HuH-7.5 (cell line): ENCODE measurements at places on chromosomes 11 and 22.

GRCh38 chr11:110827276-110827675 lies 115.0 kb upstream of the ARHGAP20 start:
- no peak for DNase-seq

DNA sequence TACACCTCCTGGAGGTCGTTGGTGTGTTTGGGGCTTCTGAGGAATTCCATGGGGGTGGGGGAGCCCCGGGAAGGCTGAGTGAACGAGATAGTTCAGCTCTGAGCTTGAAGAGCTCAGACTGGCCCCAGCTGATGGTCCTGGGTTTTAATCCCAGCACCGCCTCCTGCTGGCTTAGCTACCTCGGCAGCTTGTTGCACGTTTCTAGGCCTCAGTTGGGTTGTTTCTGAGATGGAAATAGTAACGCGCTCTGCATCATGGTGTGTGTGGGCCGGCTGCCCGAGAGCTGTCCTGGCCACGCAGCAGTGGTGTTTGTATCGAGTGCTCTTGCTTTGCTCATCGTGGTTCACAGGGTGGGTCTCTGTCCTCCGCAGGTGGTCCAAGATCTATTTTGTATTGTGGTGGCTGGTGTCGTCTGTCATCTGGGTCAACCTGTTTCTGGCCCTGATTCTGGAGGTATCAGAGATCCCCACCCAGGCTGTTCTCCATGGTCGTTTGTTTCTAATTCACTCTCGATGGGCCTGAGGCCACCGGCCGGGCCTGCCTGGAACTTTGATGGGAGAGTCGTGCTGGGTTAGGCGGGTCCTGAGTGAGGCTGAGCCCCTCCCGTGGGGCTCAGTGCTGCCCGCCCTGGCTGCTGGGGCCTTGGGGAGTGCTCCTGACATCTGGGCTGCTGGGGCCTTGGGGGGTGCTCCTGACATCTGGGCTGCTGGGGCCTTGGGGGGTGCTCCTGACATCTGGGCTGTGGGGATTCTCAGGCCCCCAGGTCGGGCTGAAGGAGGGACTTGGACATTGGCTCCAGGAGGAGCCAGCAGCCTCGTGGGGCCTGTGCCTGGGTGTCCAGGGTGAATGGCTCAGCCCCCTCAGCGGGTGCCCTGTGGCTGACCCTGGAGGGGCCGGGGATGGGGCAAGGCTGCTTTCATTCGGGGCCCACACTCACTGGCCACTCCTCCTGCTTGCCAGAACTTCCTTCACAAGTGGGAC lies 37.7 kb downstream of the TPCN2 start:
- no peak for DNase-seq

GRCh38 chr11:76215941-76216340 lies 9.6 kb upstream of the WNT11 start:
- DNase-seq: no peak

DNA sequence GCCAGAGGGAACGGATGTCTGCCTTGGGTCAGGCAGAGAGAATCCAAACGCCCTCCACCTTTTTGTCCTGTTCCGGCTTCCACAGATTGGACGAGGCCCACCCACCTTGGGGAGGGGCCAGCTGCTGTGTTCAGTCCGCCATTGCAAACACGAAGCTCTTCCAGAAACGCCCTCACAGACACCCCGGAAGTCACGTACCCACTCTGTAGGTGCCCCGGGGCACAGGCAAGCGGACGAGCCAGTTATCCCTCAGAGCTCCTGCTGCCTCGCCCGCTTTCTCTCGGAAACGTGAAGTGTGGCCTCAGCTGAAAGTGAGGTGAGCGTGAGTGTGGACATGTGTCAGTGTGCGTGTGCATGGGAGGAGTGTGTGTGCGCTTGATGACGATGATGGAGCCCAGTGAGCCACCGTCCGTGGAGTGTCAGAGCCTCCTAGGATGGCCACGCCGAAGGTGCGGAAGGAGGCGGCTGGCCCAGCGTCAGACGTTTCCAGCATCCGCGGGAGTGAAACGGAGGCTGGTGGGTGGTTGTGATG lies 869.2 kb downstream of the TBC1D22A start:
- DNase-seq: peak; percentile 40

GRCh38 chr11:63248966-63249365 lies 5.6 kb upstream of the SLC22A25 start:
- DNase-seq: no peak

DNA sequence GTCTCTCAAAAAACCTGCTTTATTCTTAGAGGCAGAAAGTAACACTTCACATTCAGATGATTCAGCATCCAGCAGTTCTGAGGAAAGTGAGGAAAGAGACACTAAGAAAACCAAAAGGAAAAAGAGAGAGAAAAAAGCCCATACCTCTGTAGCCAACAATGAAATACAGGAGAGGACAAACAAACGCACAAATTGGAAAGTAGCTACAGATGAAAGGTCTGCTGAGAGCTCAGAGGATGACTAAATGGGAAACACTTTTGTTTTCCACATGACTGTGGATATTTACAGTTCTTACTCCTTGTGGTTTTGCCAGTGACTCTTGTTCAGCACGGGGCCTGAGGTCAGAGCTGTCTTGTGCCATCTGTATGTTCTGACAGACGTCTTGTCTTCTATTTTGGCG lies 3.8 kb downstream of the TIMM8B start:
- DNase-seq: no peak

DNA sequence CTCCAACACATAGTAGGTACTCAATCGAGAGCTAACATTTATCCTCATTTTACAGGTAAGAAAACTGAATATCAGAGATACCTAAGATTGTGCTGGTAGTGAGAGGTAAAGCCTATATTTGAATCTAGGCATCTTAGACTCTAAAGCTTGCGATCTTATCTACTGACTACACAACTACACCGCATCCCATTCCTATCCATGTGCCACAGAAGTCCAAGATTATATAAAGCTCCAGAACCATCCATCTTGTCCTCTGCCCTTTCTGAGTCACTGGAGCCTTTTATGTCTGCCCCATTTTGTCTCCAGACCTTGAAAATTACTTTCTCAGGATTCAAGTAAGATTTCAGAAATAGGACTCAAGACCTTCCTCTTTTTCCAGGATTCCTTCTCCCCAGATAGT lies 84.4 kb downstream of the OR5AK2 start:
- DNase-seq: no peak

DNA sequence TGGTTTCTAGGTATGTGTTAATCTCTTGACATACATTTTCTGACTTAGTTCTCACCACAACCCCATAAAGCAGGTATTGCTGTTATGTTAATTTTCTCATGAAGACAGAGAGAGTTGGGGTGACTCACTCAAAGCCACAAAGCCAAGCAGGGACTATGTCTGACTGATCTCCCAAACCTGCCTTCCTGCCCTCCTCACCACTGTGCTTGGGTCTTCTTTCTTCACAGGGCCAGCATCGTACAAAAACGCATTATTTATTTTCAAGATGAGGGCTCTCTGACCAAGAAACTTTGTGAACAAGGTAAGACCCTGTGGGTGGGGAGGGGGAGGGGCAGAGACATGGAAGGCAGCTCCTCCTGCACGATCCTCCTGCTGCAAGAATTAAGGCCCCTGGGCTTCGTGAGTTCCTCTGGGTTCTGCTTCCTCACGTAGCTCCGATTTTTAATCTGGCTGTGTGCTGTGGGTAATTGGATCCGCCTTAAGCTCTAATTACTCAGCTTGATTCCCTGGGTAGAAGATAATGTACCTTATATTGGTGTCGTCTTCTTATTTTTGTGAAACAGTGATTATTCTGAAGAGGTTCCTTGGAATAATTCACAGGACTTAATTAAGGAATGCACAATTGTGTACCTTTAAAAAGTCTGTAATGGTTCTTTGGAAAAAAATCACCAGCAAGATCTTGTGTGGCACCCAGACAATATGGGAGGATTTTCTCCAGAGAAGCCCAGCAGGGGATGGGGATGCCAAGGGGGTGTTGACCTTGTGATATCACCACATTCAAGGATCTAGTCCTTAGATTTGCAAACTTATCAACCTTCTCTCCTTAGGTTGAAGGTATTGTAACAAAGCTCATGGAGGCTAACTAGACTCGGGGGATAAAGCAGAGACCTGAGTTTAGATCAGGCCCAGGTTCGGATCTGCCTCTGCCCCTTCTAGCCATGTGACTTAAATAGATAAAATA lies 112.9 kb downstream of the SPON1 start:
- DNase-seq: no peak

DNA sequence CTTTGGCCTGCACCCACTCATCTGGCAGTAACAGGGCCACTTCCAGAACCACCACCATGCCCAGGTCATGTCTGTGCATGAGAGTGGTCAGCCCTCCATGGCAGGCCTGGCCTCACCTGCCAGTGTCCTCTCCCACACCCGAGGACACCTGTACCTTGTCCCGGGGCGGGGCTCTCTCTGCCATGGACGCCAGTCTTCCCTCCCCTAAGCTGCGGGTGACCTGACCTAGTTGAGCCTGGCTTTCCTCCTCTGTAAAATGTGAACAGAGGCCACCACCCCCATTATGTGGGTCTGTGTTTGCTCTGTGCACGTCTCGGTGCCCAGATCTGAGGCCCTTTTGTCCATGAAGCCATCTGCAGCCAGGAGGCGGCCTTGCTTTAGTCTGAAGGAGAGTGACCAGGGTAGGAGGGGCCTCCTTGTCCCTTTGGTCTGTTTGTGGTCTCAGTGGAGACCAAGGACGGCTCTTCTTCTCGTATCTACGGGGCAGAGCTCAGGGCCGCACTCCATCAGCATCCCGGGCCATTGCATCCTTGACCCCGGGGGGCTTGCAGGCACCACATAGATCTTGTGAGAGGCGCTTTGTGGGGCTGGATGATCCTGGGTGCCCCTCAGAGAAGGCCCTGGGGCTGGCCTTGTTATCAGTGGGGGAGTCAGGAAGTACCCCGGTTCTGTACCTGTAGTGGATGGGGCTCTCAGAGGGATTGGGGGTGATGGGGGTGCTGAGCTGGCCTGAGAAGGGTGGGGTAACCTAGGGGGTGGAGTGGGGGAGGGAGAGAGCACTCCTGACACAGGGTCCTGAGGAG lies 121.6 kb downstream of the KCNQ1 start:
- DNase-seq: no peak
